ENCODE measurements at places on chromosomes 3 and 15.

- DNase-seq = peak; percentile 18
Measured at GRCh38 chr3:111751961-111752360, 107.1 kb upstream of the PHLDB2 start.

GRCh38 chr3:142888481-142889211 lies at the start of gene PCOLCE2:
Gene PCOLCE2 (minus strand): TSS chr3:142889083. CDS start chr3:142888896, 187 bp downstream.
- DNase-seq = no peak

GRCh38 chr3:38805765-38806386 lies 10.1 kb downstream of the SCN10A start:
- peak; percentile 55 for DNase-seq

DNA sequence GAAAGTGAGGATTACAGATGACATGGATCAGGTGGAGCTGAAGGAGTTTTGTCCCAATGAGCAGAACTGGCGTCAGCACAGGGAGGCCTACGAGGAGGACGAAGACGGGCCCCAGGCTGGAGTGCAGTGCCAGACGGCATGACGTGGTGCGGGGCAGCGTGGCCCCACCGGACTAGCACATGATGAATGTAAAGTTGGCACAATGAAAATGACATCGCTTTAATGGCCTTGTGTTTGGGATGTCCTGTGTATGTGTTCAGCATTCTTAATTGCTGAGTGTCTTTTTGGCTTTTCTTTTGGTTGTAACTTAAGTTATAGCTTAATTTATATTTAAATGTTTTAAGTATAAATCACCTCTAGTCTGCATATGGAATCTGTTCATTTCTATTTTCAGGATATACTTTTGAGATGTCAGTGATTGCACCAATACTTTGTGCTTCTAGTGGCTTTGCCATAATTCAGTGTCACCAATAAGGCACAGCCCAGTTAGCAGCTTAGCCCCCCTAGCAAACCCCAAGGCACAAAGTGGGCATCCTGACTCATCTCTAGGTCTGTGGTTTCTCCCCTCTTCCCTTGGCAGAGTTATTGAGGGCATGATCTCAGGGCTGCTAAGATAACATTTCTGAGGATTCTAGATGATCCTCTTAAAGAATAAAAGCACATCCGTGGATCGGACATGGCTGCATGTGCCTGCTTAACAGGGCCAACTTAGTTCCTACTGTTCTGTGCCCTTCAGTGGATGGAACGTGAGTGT lies 16.1 kb downstream of the DNAJA4 start:
- no peak for DNase-seq

GRCh38 chr15:72979791-72980190 lies 72.5 kb upstream of the NEO1 start:
- DNase-seq = no peak

DNA sequence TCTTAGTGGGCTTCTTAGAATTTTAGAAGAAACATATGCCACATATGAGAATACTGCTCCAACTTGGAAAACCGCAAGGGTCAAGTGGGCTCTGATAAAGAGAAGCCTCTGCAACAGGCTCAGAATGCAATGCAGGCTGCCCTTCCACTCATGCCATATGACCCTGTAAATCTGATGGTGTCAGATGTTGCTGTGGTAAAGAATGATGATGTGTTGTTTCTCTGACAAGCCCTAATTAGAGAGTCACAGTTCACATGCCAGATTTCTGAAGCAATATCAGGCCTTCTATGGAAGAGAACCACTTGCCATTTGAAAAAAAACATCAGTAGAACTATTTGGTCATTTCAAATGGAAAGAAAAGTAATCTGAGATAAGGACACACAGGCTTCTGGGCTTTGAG lies 749.6 kb downstream of the AGBL1 start:
- no peak for DNase-seq

DNA sequence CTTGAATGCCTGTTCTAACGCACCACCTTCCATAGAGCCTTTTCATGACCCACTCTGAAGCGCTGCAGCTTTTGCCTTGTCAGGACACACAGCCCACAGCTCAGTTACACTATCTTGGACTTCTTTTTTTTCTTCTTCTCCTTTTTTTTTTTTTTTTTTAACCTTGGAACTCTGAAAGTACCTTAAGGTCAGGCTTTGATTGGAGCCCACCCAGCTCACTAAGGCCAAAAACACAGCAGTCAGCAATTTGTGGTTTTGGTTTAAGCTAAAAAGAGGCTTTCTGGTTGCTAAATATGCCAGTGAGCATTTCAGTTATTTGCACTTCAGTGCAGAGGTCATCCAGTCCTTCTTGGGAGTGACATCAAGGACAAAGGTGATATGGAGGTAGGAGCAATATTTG lies 1.7 kb downstream of the SLC25A20 start:
- DNase-seq = peak; percentile 67

DNA sequence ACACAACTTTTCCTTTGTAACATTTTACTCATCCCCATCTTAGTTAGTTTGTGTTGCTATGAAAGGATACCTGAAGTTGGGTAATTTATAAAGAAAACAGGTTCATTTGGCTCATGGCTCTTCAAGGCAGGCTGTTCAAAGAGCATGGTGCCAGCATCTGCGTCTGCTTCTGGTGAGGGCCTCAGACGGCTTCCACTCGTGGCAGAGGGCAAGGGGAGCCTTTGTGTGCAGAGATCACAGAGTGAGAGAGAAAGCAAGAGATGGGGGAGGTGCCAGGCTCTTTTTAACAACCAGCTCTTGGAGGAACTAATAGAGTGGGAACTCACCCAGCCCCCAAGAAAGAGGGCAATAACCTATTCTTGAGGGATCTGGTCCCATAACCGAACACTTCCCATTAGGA lies 23.1 kb downstream of the PLA2G4F start:
- no peak for DNase-seq

DNA sequence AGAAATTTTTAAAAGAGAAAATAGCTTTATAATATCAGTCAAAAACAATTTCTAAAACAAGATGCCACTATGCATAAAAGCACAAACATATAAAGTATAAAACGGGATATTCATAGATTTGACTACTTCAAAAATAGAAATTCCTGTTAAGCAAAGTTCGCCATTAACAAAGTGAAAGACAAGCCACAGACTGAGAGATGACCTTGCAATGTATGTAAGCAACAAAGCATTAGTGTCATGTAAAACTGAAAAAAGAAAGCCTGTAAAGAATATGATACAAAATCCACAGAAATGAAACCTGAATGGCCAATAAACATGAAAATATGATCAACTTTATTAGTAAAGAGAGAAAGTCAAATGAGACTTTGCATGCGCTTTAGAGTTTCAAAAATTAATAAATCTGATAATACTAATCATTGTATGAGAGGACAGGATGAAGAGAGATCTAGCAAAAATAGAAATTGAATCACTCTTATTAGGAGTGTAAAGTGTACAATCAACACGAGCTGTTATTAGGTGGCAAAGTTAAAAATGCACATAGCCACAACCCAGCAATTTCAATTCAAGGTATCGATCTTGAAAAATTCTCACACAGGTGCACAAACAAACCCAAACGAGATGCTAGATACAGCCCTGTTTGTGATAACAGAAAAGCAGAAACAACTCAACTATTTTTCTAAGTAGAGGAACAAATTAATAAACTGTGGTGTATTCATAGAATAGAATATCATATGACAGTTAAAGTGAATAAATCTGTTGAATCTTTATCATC lies 173.6 kb downstream of the MECOM start:
- no peak for DNase-seq

GRCh38 chr3:122271246-122271898 lies 53.7 kb upstream of the CSTA start:
- peak; percentile 88 for DNase-seq

DNA sequence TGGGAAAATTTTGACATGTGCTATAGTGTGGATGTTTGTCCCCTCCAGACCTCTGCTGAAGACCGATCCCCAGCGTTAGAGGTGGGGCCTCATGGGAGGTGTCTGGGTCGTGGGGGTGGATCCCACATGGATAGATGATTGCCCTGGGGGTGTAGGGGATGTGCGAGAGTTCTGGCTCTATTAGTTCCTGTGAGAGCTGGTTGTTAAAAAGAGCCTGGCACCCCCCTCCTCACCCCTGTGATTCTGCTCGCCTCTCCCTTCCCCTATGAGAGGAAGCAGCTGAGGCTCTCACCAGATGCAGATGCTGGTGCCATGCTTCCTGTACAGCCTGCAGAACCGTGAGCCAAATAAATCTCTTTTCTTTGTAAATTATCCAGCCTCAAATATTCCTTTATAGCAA lies 67.4 kb downstream of the ATP10A start:
- DNase-seq = no peak

- DNase-seq = no peak
Measured at GRCh38 chr3:184171562-184171961, 3.1 kb upstream of the AP2M1 start.

DNA sequence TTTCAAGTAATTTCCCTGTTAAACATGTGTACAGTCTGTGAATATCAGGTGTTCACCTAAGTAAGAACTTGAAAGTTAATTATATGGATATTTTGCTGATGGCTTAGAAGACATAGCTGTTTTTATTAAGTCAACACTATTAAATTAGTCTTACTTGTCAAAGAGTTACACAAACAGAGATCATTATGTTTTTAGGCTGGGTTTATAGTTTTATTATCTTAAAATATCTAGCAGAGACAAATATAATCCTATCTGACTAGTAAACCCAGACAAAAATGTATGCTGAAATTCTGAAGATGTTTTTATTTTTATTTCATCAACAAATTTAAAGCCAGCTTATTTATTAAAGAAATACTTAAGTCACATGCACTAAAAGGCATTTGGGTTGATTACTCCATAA lies 51.2 kb upstream of the CCK start:
- DNase-seq = no peak

Measured in MV-4-11 (cell line).